ENCODE measurements at places on chromosomes 16 and 17.

GRCh38 chr16:68031951-68032350, 8.9 kb downstream of the DUS2 start:
- no peak for DNase-seq

GRCh38 chr17:58531122-58531521, 16.7 kb upstream of the MTMR4 start:
- no peak for DNase-seq

DNA sequence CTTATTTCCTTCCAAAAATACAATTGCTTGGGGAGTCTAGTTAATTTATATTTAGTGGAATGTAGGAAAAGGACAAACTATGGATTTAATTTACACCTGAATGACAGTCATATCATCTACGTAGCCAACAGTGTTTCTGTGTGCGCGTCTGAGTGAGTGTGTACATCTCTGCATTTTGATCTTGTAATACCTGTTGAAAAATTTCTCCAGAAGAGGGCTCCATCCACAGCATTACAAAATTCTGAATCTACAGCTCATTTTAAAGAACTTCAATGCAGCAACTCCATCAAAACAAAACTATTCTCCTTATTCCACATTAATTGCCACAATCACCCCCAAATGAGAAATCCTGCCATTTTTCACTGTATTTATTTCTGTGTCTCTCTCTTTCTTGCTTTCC, 3.9 kb downstream of the CDH13 start:
- DNase-seq, result no peak

GRCh38 chr17:20184181-20184580, 175.0 kb downstream of the SPECC1 start:
- no peak for DNase-seq

DNA sequence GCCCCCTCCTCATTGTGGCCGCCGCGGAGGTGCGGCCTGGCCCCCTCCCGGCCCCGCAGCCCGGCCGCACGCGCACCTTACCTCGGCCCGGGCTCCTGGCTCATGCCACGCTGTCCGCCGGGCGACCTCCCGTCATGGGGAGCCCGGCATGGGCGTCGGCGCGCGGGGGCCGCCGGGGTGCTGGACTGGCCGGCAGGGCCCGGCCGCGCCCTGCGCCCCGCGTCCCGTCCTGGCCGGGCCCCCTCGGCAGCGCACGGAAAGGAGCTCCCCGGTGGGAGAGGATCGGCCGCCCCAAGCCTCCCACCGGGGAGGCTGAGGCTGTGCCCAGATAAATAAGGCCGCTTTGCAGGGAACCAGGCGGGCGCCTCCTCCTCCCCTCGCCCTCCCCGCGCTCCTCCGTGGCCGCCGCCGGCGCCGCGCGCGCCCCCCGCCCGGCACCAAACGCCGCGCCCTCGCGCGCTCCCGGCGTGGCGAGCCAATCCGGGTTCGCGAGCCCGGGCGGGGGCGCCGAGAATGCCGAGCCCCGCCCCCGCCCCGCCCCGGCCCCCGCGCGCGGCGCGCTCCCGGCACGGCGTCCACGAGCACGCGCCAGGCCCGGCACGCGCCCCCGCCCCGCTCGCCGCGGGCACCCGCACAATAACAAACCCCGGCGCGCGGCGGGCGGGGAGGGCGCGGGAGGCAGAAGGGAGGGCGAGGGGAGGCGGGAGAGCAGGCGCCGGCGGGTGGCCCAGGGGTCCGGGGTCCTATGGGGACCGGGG, at the start of gene FBXL16:
TSS of gene FBXL16 (minus strand) at position 371 of the 758 bp plus-strand sequence. CDS start 8,396 bp downstream, outside the sequence.
- DNase-seq, result no peak

DNA sequence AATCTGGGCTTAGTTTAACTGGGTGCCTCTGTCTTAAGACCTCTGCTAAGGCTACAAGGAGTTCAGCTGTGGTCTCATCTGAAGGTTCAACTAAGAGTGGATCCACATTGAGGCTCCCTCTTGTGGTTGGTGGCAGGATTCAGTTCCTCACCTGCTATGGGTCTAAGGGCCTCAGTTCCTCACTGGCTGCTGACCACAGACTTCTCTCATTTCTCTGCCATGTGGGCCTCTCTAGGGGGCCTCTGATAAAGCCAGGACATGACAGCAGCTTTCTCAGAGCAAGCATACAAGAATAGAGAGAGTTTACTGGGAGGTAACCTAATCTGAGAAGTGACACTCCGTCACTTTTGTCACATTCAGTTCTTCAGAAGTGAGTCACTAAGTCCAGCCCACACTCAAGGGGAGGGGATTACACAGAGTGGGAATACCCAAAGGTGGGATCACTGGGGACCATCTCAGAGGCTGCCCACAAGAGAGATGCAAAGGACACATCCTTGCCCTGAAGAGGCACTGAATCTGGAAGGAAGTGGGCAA, 19.2 kb upstream of the ABAT start:
- DNase-seq, result no peak

- DNase-seq, result no peak
These were observed 101.4 kb upstream of the HLF start for GRCh38 chr17:55163408-55163807.

DNA sequence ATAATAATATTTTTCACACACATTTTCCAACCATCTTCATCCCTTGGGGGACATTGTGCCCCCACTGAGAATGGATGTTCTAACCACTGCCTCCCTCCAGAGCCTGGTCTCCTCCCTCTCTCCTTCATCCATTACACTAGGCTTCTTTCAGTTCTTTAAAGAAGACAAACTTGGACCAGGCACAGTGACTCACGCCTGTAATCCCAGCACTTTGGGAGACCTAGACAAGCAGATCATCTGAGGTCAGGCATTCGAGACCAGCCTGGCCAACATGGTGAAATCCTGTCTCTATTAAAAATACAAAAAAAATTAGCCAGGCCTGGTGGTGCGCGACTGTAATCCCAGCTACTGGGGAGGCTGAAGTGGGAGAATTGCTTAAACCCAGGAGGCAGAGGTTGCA, 6.5 kb downstream of the ALOX15 start:
- DNase-seq, result no peak

- DNase-seq, result no peak
These were observed 7.1 kb downstream of the NUDT16L1 start for GRCh38 chr16:4700380-4700996.

DNA sequence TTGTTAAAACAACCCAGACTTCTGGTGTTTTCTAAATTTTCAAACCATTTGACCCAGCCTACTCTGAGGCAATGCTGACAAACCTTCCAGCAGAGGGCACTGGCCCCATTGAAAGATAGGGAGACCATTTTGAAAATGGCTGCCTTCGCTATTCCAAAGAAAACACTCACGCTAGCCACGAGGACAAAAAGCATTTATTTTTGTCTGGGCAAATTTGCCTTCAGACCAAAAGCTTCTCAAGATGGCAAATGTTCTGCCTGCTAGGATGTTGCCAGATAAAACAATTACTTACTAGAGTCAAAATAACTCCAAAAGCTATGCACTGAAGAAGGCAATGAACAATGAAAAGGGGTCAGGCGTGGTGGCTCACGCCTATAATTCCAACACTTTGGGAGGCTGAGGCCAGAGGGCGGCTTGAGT, 296.7 kb upstream of the IRX5 start:
- no peak for DNase-seq

DNA sequence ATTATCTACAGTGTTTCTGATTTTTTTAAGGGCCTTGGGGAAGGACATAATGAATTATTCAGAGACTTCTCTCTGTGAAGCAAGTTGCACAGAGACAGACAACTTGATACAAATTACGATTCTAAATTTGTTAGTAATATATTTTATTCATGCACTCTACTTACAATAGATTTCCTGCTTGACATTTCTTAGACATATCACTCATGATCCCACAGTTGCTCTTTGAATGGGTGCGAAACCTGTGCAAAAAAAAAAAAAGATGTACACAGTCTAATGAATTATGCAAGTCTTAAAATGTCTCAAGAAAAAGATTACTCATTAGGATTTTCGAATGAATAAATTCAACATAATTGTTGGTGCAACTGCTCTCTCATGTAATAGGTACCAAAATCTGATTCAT, 254.8 kb downstream of the PRKCA start:
- no peak for DNase-seq

DNA sequence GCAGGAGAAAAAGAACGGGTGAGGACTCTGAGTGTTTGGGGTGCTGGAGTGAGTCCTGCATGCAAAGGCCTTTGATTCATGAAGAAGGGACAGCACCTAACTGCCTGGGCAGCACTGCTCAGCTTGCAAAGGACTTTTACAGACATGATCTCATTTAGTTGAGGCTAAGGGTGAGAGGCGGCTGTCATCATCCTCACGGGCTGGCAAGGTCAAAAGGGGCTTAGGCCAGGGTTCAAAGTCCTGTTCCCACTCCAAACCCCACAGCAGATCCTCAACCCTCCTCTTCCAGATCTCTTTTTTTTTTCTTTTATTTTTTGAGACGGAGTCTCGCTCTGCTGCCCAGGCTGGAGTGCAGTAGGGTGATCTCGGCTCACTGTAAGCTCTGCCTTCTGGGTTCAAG, 4.8 kb downstream of the RHBDF2 start:
- DNase-seq, result no peak

- no peak for DNase-seq
These were observed 86.0 kb upstream of the DYNLRB2 start for GRCh38 chr16:80454802-80455201.

DNA sequence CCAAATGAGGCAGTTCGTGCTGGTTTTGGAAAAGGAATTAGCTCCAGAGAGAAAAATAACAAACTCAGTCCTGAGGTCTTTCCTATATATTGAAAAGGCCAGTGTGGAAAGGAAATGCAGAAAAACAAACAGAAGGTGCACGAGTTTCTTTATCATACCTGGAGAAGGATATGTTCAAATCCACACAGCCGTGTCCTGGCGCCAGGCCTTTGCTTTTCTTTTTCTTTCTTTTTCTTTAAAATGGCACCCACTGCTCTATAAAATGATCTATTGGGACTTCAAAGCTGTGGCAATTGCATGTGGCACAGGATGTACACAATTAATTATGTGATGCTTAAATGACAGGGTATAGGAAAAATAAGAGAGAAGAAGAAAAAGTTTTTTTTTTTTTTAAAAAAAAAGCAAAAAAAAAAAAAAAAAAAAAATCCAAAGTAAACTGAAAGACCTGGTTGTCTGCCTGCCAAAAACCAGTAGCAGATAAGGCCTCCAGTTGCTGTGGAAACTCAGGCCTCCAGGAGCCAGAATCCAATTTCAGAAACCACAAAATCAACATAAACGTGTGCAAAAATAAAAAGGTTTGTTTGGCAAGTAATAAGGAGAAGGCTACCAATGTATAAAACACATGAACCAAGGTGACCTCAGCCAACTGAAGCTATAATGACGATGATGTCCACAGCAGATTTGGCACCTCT, 957.6 kb upstream of the SOX9 start:
- DNase-seq, result no peak
